NCI-H510A (cell line): ENCODE measurements at places on chromosomes 3 and 15.

- no peak for DNase-seq
These were observed 48.1 kb downstream of the PYDC2 start for GRCh38 chr3:191509078-191509477.

- DNase-seq = no peak
These were observed at the start of gene SLC28A2 for GRCh38 chr15:45251888-45252287. TSS of gene SLC28A2 (plus strand) at chr15:45252234. CDS start at chr15:45253216, 982 bp downstream.

DNA sequence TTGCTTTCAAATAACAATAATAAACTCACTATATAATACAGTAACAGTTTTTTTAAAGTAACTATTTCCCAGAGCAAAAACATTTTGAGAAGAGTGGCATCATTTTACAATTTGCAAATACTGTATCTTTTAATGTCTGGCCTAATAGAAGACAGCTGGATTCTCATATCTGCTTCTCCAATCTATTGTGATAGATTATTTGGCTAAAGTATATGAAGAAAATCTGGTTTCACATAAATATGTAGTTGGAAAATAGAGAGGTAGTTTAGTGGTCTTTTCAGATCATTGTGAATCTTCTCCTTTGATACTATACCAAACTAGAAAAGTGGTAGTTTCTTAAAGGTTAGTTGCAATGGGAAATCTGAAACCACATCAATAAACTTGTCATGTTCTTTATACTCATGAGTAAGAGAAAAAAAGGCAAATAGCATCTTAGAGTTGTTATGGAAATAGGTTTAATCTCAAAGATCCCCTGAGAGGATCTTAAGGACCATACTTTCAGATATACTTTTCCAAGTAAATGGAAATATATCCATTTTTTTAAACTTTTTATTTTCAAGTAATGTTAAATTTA lies 124.8 kb upstream of the NR2E3 start:
- no peak for DNase-seq

GRCh38 chr15:62060896-62061280 lies 641 bp upstream of the VPS13C start:
- DNase-seq = no peak

DNA sequence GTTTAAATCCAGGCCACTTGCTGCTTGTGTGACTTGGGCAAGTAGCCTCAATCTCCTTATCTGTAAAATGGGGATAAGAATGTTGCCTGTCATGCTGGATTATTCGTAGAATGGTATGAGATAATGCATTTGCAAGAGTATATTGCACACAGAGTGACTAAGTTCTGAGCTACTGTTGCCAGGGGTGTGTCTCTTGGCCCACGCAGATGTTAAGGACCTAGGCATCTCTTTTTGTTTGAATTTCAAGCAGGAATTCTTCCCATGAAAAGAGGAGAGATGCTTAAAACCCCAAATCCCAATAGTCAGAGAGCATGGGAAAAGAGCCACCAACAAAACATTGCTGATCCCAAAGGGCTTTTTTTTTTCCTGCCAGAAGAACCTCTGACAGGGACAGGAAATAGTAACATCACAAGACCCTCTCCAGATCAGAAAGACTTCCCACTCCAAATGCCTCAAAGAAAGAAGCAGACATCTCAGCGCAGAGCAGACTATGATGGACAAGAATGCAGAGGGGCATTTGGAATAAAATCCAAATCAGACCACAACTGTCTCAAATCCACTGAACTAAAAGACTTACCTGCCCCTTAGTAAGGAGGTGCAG lies 90.5 kb downstream of the MRPL46 start:
- no peak for DNase-seq

- no peak for DNase-seq
These were observed 27.1 kb downstream of the FAH start for GRCh38 chr15:80179935-80180334.

GRCh38 chr3:127851899-127852298 lies 29.6 kb upstream of the MGLL start:
- DNase-seq = peak; percentile 27

GRCh38 chr15:90596943-90597342 lies 67.2 kb downstream of the CRTC3 start:
- no peak for DNase-seq

- DNase-seq = no peak
These were observed 4.7 kb downstream of the NR1D2 start for GRCh38 chr3:23949784-23950183.

DNA sequence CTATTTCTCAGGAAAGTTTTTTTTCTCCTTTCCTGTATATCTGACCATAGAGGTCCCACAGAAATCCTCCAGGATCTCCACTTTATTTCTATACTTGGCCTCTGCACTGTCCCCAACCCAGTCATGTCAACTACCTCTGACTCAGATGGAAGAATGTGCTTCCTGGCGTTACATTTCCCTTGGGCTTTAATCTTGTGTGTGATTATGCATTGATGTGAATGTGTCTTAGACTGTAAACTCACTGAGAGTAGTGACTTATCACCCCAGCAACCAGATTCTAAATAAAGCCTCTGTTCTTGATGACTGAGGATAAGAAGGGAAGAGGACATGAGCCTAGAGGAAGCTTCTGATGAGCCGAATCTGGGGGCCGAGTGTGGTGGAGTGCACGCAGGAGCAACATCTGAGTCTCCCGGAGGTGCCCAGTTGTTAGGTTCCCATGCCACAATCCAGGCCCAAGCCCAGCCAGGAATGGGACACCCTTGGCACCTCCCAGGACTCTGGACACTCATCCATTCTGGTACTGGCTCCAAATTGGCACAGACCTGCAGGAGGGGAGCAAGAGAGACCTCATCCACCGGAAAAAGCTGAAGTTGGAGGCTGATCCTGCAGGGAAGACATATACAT lies 32.1 kb upstream of the HEG1 start:
- no peak for DNase-seq

DNA sequence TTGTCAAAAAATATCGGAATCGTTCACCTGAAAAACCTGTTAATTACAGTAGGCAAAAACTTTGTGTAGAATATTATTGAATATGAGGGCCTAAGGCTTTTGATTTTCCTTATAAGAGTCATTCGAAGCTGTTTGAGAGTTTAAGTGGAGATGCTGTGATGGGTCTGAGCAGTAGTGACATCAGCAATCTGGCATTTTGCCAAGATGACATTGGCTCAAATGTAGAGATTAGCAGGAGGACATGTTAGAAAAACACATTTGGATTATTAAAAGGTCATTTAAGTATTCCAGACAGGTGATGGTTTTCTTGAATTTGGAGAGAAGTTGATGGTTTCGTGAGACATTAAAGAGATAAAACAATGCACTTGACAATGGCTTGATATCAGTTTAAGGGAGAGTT lies 12.9 kb downstream of the OR5AC2 start:
- no peak for DNase-seq

- no peak for DNase-seq
These were observed 105.4 kb downstream of the ZIC1 start for GRCh38 chr3:147514366-147515160.

DNA sequence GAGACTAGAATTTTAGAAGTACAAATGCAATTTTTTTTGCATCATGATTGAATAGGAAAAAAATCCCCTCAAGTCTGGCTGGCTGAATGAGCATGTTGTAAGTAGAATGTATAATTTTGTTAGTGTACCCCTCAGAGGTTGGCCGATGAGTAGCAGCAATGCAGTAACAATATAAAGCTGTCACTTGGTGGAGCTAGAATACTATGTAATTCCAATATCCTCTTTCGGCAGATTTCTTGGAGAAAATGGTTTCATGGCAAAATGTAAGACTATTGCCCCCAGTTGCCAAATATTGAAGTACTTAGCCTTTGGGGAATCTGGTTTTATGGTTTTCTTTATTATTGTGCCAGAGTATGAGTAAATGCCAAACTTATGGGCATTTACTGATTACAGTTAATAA lies 39.8 kb upstream of the SGO1 start:
- DNase-seq = no peak

DNA sequence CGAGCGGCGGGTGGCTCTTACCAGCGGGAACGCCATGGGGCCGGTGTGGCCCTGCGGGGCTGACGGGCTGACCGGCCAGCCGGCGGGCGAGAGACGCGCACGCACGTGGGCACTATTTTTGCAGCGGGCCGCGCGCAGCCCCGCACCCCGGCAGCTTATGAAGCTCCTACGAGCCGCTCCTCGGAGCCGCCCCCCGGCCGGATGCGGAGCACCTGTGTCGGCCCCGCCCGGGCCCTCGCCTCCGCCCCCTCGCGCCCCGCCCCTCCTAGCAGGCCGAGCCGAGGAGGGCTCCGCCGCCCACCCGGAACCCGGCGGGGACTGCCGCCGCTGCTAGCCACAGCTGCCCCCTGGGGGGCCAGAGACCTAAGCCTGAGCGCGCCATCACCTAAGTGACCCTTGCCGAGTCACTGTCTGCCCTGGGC lies 683 bp upstream of the CPEB1 start:
- no peak for DNase-seq

- no peak for DNase-seq
These were observed 135.4 kb downstream of the KLF13 start for GRCh38 chr15:31461911-31462480.

GRCh38 chr3:47892286-47893040 lies 89.5 kb downstream of the DHX30 start:
- DNase-seq = no peak

GRCh38 chr3:141426404-141427034 lies 58.2 kb downstream of the ZBTB38 start:
- no peak for DNase-seq

DNA sequence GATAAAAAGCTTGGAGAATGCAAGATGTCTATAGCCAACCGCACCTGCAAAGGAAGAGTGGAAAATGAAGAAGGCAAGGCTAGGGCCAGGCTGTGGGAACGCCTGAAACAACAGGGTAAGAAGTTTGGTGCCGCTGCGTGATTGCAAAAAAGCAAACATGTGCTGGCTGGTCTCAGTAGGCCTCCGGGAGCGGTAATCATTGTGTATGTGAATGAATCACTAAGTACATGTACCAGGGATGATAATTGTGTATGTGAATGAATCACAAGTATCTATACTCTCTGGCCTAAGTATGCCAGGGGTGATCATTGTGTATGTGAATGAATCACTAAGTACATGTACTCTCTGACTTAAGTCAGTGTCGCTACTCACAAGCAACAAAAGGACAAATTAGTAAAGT lies 40.3 kb upstream of the PARL start:
- no peak for DNase-seq

- no peak for DNase-seq
These were observed 14.9 kb upstream of the C3orf22 start for GRCh38 chr3:126573492-126574117.

GRCh38 chr3:194315965-194316361 lies 35.2 kb downstream of the CPN2 start:
- DNase-seq = no peak

DNA sequence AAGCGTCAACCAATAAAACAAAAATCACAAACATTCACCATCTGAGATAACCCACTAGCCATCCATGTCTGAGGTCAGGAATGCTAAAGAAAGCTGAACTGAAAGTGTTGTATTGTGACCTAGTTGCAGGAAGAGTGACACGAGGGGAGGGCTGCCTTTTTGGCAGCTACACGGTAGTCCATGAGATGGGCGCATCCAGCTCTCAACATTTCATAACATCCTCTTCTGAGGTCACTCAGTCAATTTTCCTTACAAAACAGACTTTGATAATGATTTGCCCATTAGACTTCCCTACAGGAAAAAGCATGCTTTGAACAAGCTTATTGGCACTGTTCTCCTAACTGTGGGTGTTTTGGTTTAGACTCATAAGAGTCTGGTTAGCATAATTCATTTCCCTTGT lies 15.4 kb upstream of the SHF start:
- DNase-seq = no peak

DNA sequence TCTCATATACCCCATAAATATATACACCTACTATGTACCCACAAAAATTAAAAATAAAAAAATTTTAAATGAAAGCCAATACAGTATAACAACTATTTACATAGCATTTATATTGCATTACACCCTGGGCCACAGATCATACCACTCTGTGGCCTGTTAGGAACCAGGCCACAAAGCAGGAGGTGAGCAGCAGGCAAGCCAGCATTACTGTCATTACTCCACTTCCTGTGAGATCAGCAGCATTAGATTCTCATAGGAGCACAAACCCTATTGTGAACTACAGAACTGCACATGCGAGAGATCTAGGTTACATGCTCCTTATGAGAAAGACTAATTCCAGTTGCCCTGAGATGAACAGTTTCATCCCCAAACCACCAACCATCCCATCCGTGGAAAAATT lies 17.4 kb downstream of the FILIP1L start:
- no peak for DNase-seq

DNA sequence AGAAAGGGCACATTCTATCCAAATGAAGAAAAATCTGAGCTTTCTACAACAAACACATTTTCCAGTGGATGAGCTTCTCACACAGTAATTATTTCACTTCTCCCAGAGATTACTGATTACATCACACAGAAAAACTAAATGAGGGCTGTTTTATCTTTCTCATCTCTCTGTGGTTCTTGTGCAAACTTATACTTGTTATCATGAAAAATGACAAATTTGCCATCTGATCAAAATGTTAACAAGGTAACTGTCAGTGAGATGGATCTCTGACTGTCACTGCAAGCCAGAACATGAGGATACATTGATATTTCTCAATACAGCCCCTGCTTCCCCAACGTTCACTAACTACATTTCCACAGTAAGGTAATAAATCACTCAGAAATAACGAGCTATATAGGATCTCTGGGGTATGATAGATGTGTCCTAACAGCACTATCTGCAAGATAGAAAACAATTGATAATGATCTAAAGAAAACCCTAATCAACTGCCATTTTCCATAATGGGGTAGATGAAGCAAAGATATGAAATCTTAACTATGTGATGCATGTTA lies 829.3 kb upstream of the CFAP20DC start:
- no peak for DNase-seq

DNA sequence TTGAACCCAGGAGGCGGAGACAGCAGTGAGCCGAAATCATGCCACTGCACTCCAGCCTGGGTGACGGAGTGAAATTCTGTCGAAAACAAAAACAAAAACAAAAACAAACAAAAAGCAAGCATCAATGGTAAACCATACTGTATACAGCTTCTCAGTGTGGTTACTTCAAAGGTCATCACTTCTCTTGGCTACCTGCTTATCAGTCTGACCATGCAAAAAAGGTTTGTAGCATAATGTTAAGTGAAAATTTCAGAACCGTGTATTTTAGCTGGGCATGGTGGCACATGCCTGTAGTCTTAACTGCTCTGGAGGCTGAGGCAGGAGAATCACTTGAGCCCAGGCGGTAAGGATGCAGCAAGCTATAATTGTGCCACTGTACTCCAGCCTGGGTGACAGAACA lies 4.2 kb downstream of the UBXN7 start:
- no peak for DNase-seq

DNA sequence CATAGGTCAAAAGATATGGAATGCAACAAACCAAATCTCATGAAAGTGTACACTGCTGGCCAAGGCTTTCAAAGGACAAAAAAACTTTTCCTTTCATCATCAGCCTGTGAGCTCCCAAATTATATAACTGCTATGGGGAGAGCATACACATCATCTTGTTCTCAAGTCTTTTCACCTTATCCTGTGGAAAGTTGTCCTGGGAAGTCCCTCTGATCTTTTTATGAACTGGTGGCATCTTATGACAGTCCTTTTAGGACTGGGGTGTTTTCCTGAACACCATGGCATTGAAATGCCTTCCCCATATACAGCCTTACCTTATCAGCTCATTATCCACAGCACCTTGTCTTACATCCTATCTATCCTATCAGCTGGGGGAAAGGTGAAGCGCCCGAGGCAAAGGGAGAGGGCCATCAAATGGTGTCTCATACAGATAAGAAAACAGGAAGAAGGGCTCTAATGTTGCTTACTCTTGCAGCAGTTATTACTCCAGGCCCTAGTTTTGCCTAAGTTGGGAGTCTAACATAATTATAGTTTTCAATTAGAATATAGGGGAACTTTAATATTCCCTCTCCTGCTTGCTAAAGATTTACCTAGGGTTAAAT lies 61.5 kb upstream of the GOLIM4 start:
- DNase-seq = no peak

- DNase-seq = no peak
These were observed 99.4 kb upstream of the DLG1 start for GRCh38 chr3:197397838-197398237.
